ENCODE measurements at places on chromosomes 16 and 17.
A peak's percentile ranks its signal among the peaks of the same experiment; 100 is the strongest.

DNA sequence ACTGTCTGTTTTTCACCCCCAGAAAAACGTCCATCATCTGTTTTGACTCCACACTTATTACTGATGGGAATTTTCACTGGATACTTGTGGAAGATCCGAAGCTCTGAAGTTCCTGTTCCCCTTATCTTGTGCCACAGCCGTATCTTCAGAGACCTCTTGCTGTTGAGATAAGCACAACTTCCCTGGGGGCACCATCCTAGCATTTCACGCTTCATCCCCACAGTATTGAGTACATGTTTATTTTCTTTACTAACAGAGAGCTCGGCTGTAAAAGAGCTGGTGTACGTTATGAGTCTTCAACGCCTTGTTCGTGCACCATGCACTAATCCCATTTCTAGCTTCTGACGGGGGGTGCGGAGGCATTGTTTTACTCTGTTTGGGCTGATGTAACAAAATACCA, 813.6 kb upstream of the EEF2KMT start:
- DNase-seq, result no peak

- DNase-seq, result no peak
These were observed 32.8 kb downstream of the DNAH2 start for GRCh38 chr17:7750321-7750821.

DNA sequence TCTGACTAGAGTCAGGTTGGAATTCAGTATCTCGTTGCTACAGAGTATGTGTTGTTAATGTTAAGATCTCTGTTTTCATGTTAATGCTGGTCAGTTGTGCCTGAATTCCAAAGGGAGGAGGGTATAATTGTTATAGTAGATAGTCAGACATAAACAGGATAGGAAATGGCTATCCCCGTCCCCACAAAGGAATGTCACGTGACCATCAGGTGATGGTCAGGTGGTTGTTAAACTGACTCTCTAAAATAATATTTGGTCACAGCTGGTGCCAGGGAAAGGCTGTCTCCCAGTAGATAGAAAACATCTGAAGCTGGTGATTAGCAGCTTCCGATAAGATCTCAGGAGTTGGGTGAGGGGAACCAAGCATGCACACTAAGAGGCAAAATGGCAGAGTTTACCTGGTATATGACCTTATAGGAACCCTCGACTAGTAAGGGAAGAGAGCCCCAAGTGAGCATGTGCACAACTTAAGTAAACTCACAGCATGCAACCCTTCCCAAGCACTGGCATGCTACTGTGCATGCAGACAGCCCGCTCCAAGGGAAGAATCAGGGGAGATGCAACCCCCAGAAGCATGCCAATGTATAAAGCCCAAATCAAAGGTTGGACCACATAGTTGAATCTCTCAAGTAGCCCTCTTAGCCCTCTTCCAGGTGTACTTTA, 27.4 kb upstream of the SLC6A2 start:
- DNase-seq, result no peak

DNA sequence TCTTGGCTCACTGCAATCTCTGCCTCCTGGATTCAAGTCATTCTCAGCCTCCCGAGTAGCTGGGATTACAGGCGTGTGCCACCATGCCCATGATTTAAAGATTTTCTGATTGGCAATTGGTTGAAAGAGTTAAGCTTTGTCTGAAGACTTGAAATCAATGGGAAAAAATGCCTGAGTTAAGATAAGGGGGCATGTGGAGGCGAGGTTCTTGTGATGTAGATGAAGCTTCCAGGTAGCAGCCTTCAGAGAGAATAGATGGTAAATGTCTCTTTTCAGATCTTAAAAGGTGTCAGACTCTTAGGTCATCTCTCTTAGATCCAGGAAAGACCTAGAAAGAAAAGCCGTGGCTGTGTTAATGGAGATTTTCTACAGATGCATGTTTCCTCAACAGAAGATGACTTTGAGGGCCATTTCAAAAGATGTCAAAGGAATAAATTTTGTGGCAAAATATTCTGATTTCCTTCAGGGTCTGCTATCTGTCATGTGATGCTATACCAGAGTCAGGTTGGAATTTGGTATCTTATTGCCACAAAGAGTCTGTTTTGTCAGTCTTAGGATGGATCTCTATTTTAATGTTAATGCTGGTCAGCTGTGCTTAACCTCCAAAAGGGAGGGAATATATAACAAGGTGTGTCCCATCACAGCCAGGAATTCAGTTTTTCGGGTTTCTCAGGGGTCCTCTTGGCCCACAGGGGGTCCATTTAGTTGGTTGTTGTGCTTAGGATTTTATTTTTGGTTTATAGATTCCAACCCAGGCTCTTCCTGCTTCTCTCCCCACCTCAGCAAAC, 58.3 kb upstream of the AKTIP start:
- DNase-seq, result no peak

- peak; percentile 55 for DNase-seq
These were observed 2.2 kb downstream of the GRB7 start for GRCh38 chr17:39739885-39740356.

DNA sequence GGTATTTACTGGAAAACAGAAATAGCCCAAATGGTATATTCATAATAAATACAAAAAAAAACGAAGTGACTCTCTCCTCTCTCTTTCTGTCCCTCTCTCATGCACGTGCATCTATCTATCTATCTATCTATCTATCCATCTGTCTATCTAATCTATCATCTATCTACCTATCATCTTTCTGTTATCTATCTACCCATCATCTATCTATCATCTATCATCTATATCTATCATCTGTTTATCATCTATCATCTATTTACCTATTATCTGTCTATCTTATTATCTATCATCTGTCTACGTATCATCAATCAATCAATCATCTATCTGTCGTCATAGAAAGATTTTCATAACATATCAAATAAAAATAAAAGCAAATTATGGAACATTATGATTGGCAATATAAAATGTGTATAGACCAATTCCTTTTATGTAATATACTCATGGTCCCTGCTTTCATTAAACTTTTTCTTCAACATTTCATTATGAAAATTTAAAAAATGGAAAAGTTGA, 126.7 kb upstream of the CACNG3 start:
- no peak for DNase-seq

Data from A549 (cell line).